Activated CD8-positive, alpha-beta memory T cell treated with anti-CD3 and anti-CD28 coated beads for 1 hour (primary cell): ENCODE measurements at places on chromosomes 11 and 22.
A peak's percentile ranks its signal among the peaks of the same experiment; 100 is the strongest.

DNA sequence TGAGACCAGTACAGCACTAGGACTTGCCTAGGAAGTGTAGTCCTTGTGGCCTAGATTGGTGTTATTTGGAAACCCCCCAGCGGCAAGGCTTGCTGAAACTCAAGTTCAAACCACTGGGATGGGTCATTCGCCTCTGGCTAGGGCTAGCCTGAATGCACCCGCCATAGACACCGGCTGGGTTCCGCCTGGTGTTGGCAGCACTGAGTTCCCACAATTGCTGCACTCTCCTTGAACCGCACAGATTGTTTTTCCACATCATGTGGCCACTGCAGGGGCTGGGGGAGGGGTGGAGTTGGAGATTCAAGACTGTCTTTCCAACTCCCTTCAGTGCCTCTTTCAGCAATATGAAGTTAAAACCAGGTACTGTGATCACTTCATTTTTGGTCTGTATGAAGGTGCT is 43.1 kb downstream of the CCDC73 start:
- DNase-seq, result no peak

DNA sequence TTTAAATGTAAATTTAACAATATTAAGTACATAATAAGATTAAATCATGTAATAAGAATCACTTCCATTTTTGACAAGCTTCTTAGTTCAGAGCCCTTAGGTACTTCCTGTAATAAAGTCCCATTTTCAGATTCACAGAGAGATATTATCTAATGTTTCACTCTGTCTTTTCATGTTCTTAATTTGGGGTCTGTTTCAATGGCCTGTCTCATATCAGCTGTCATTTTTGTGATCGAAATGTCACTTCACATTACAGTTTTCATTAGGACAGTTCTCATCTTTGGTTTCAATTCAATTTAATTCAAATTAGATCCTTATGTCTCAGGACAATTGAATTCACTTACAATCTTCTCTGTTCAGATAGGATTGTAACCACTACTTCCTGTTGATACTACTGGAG is 22.6 kb upstream of the OLFML1 start:
- DNase-seq, result no peak

DNA sequence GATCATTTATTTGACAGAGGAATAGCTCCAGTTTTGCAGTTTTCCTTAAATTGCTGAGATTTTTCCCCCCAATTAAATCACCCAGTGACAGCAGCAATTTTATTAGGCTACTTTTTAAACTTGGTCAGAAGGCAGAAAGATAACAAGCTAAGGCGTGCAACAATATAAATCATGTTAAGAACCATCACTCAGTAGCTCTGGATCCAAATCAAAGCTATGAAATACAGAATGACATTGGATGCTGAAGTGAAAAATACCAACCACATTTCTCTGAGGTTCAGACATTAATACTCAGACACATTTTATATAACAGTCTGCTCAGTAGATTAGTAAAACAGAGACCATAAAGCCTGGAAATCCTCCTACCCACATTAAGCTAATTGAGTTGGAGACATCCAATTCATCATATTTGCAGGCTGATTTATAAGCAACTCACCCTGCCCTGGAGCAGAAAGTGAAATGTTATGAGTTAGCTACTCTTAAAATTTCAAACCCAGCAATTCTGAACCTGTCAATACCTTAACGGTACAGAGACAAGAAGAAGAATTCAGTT is 1108.4 kb downstream of the DLG2 start:
- no peak for DNase-seq

DNA sequence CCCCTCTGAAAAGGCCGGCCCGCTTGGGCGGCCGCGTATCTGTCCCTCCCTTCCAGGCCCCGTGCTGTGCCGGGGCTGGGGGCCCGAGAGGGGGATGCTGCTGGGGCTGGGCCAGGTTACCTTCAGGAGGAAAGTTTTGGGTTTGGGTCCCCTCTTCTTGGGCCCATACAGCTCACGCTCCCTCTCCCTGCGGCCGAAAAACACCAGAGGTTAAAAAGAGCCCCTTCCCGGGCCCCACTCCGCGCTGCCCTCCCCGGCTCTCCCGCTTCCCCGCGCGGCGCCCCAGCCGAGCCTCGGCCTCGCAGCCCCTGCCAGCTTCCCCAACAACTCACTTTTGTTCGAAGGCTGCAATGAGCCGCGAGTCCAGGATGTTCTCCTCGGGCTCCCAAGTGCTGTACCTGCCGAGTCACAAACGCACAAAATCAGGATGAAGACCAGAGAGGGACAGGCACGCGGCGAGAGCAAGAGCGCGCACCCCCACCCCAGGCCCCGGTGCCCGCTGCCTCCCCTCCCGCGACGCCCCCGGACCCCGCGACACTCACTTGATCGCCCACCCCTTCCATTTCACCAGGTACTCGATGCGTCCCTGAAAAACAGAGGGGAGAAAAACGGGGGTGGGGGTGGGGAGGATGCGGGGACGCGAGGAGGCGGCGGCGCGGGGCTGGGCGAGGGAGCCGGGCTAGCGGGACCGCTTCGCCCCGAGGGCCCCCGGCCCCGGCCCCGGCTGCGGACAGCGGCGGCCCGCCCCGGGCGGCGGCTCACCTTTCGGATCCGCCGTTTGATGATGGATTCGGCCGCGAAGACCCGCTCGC is 450 bp downstream of the CBX6 start:
- DNase-seq, result no peak

GRCh38 chr11:22471385-22471784 is 133.2 kb downstream of the SLC17A6 start:
- no peak for DNase-seq

DNA sequence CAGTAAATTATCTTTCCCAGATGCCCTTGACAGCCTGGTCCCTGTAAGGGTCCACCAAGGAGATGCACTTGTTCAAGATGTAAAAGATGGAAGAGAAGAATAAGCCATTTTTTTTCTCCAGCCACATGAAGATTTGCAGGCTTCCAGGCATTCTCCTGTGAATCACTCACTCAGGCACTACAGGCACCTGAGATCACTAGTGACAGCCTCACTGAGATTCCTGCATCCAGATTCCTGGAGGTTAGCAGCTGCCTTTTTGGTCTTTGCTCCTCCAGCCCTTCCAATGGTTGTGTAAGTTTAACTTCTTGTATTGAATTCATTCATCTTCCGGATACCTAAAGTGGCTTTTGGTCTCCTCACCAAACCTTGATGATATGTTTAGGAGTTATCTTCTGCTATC is 630.2 kb upstream of the CADM1 start:
- DNase-seq, result no peak

- no peak for DNase-seq
Observed at GRCh38 chr11:67030976-67031375, 8.0 kb downstream of the SYT12 start.

GRCh38 chr11:3933165-3933628 is 77.7 kb downstream of the STIM1 start:
- no peak for DNase-seq

GRCh38 chr11:129259931-129260348 is 67.8 kb upstream of the ARHGAP32 start:
- DNase-seq, result no peak

GRCh38 chr22:35023692-35024363 is 42.1 kb upstream of the ISX start:
- DNase-seq, result peak; percentile 29

DNA sequence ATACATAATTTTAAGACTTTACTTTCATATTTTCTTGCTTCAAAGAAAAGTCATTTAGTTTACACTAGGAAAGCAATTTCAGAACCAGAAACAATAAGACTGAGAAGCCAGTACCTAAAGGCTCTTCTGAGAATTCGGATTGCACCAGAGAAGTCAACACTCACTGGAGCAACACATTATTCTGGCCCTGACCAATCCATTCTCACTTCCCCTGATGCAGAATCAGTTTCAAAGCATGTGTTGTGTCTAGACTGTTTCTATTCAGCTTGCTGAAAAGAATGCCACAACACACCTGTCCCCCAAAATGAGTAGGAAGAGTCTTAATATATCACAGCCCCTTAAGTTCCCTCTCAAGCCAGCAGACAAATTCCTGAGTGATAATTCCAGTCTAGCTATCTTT is 1074.3 kb upstream of the TENM4 start:
- DNase-seq, result no peak

DNA sequence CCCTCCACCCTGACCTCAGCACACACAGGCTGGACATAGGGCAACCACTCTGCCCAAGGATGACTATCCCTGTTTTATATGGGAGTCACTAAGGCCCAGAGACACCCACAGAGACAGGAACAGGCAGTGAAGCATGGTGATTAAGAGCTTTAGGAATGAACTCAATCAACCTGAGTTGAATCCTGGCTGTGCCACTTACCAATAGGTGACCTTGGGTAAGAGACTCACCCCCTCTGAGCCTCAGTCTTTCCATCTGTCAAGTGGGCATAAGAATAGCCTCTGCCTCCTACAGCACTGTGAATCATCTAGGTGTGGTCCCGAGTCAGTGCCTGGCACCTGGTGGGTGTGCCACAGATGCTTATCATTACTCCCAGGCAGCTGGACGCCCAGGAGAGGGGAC is 6.8 kb downstream of the CRYBB1 start:
- no peak for DNase-seq

DNA sequence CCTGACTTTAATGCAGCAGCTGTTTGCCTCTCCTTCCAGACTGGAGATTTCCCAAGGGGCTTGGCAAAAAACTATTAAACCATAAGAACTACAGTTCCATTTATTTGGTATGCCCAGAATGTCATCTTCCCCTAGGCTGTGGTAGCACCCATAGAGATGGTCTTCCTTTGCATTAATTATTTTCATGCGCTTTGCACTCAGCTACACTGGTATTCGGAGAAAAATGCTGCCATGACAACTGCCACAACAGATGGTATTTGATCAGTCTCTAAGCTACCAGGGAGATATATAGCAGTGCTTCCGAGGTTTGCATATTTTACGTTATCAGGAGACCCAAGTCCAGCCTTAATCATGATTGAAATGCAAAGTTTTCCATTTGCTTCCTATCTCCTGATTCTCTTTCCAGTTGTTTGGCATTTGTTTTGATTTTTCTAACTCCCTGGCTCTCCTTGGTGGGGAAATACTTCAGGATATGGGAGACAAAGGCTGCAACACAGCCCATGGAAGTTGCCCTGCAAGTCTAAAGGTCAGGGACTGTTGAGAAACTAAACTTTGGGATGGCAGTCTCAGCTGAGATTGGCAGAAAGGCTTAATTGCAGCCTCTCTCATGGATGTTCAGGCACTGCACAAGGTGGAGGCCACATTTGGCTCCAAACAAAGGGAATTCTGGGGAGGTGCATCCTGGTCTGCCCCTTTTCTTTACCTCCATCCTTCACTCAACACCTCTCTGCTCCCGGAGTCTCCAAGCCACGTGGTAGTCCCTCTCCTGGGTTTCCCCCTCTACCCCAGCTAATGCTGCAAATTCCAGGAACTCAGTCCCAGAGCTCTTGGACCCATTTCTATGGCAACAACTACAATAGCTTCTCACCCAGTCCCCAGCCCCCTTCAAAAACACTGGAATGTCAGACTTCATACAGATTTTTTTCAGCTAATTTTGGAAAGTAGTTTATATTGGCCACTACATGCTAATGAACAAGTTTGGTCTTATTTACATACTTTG is 151.8 kb downstream of the NAV2 start:
- no peak for DNase-seq

GRCh38 chr22:18987765-18988164 is 51.7 kb upstream of the PRODH start:
- no peak for DNase-seq

DNA sequence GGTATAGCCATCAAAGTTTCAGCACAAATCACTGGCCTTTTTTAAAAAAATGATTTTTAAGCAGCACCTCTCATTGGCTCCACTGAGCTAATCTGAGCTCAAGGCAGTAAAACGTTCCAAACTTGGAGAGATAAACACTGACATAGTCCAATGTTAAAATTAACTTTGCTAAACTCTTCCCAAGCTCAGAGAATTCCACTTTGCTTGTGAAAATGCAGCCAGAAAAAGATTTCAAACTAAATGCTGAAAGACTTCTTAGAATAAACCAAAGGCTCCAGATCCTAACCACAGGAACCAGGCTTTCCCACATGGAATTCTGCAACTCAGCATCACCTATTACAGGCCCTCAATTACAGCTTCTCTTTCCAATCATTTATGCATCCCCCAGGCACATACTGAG is 84.7 kb upstream of the GDPD4 start:
- no peak for DNase-seq

DNA sequence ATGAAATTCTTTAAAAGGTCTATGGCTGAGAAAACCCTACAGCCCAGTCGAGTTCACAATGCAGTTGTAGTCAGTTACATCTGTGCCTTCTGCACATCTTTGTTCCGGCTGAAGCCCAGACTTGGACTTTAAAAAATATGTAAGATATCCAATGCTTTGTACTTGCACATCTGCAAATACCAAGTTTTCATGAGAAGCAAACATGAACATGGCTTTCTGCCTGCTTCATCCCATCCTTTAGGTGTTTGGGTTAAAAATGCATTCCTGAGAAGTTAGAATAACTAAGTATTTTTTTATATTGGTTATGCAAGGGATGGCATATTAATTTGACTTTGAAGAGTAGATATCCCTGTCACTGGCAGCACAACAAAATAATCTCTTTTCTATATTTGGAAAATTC is 528.4 kb downstream of the METTL15 start:
- DNase-seq, result no peak

GRCh38 chr22:24026733-24027132 is 15.6 kb downstream of the CABIN1 start:
- no peak for DNase-seq

- no peak for DNase-seq
Observed at GRCh38 chr11:131568318-131568717, 197.9 kb downstream of the NTM start.

DNA sequence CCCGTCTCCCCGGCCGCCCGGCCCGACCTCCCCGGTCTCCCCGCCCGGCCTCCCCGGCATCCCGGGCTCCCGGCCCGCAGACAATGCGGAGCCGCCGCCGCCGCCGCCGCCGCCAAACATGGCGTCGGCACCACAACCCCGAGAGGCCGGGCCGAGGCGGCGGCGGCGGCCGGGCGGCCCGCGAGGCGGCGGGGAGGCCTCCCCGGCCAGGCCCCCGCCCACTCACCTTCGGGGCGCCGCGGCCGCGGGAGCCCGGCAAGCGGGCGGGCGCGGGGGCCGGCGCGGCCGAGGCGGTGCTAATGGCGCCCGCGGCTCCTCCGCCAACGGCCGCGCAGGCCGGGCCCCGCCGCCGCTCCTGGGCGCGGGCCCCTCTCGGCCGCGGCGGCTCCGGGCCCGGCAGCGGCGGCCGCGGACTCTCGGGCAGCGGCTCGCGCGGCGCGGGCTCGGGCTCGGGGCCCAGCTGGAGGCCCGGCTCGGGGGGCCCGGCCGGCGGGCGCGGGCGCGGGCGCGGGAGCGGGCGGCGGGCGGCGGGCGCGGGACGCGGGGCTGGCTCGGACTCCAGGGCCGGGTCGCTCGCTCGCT is 311 bp downstream of the BRD1 start:
- no peak for DNase-seq

DNA sequence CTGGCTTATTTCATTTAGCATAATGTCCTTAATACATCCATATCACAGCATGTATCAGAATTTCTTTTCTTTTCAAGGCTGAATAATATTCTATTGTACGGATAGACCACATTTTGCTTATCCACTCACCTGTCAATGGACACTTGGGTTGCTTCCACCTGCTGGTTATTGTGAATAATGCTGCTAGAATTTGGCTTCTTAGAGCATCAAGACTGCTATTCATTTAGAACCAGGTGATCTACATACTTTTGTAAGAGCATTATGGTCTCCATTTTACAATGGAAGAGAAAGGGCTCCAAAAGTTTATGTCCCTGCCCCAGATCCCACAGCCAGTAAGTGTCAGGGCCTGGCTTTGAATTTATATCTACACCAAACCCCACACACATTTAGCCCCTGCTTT is 100.7 kb upstream of the CD82 start:
- no peak for DNase-seq

- no peak for DNase-seq
Observed at GRCh38 chr11:65646288-65646957, 8.5 kb downstream of the SIPA1 start.

GRCh38 chr11:2378527-2379210 is 1.6 kb downstream of the CD81 start:
- DNase-seq, result no peak
